ENCODE measurements at places on chromosomes 1 and 21. TPM values are rescaled to one million over a fixed set of nuclear protein-coding genes. Genes with fewer than 3 reads are reported as not detected.

The CTPS1 gene
- total RNA-seq = 29.9 TPM

GRCh38 chr1:31259746-31260145 lies 20.1 kb upstream of the NKAIN1 start:
- no peak overlapping the region for H3K4me3 ChIP-seq
- H3K36me3 ChIP-seq = peaks cover 3% of the 10 kb centered on the region
- DNase-seq = no peak
- H3K27me3 ChIP-seq = no peaks in the 10 kb centered on the region

The ECM1 gene
- 26.3 TPM for total RNA-seq

- no peak overlapping the region for H3K4me3 ChIP-seq
- no peaks in the 10 kb centered on the region for H3K36me3 ChIP-seq
- H3K27ac ChIP-seq = no peak overlapping the region
- DNase-seq = no peak
- H3K27me3 ChIP-seq = no peaks in the 10 kb centered on the region
- no peaks in the 10 kb centered on the region for H3K4me1 ChIP-seq
Measured at GRCh38 chr1:187153047-187153446, 324.3 kb downstream of the PLA2G4A start.

DNA sequence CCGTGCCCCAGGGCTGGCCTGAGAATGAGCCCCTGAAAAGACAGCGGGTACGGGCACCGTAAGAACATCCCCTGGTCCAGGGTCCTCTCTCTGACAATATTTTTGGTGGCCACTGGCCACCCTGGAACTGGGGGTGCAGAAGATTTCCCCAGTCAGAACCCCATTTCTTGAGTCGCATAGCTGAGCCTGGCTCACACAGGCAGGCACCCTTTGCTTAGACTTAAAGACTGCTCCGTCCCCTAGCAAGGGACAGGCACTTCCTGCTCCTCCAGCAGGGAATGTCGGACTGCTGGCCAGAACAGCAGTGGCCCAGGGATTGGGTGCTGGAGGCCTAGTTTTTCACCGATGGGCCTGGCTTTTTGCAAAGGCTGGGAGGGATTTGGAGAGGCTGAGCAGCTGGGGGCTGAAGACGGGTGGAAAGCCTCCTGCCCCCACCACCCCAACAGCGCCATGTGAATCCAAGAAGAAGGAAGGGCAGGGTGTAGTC lies 4.3 kb downstream of the OLIG2 start:
- no peaks in the 10 kb centered on the region for H3K36me3 ChIP-seq
- H3K4me1 ChIP-seq = no peaks in the 10 kb centered on the region
- H3K27ac ChIP-seq = no peak overlapping the region
- no peak overlapping the region for H3K4me3 ChIP-seq
- DNase-seq = no peak
- H3K27me3 ChIP-seq = no peaks in the 10 kb centered on the region

DNA sequence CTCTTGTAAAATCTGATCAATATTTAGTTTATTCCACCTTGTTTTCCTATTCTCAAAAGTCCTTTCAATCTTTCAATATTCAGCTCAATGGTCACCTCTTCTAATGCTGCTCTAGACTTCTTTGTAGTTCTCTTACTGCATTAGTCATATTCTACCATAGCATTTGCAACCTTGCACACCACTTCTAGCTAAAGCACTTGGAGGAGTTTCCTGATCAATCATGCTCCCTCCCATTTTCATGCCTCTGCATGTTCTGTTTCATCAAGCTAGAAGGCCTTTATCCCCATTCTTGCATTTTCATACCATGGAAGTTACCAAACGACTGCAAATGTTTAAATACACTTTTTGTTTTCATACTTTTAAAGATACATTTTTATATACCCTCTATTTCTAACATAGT lies 72.1 kb downstream of the SLC5A9 start:
- H3K27ac ChIP-seq = no peak overlapping the region
- no peak overlapping the region for H3K4me3 ChIP-seq
- no peak for DNase-seq

The SPRR5 gene
- not detected for total RNA-seq

- H3K4me3 ChIP-seq = no peak overlapping the region
- no peaks in the 10 kb centered on the region for H3K27me3 ChIP-seq
- peak overlapping the region; percentile 99 for H3K27ac ChIP-seq
- H3K4me1 ChIP-seq = no peaks in the 10 kb centered on the region
- H3K36me3 ChIP-seq = no peaks in the 10 kb centered on the region
- DNase-seq = no peak
Measured at GRCh38 chr1:115090186-115090490, 835 bp upstream of the TSPAN2 start.

The AADACL4 gene
- not detected for total RNA-seq
